Erythroblast (primary cell): ENCODE measurements at places on chromosomes 13 and 19.

DNA sequence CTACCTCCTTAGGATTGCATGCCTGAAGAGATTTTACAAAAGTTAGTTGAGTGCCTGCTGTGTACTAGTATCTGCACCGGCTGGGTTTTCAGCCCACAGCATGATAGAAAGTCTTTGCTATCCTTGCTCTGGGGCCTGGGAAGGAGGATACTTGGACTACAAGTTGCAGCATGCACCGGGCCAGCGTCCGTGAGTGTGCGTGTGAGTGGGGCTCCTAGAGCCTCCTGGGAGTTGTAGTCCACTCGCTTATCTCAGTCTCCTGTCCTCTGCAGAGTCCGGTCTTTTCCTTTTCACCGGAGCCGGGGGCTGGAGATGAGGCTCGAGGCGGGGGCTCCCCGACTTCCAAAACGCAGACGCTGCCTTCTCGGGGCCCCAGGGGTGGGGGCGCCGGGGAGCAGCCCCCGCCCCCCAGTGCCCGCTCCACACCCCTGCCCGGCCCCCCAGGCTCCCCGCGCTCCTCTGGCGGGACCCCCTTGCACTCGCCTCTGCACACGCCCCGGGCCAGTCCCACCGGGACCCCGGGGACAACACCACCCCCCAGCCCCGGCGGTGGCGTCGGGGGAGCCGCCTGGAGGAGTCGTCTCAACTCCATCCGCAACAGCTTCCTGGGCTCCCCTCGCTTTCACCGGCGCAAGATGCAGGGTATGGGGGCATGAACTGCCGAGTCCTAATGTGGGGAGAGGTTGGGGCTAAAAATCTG, 20.6 kb downstream of the BRSK1 start:
- DNase-seq, result peak; percentile 80

DNA sequence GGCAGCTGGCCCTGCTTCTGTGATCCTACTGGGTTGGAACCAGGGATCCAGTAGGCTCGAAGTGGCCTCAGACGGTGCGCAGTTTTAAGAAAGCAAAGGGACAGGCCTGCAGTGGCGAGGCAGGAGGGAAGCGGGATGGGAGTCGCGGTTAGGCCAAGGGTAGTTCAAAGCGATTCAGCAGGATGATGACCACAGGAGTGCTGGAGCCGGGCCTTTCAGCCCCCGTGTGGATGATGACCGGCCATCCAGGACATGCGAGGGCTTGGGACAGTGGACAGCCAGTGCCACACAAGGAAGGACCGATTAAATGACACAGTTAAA, 854 bp downstream of the RNASEH2B start:
- DNase-seq, result peak; percentile 86

DNA sequence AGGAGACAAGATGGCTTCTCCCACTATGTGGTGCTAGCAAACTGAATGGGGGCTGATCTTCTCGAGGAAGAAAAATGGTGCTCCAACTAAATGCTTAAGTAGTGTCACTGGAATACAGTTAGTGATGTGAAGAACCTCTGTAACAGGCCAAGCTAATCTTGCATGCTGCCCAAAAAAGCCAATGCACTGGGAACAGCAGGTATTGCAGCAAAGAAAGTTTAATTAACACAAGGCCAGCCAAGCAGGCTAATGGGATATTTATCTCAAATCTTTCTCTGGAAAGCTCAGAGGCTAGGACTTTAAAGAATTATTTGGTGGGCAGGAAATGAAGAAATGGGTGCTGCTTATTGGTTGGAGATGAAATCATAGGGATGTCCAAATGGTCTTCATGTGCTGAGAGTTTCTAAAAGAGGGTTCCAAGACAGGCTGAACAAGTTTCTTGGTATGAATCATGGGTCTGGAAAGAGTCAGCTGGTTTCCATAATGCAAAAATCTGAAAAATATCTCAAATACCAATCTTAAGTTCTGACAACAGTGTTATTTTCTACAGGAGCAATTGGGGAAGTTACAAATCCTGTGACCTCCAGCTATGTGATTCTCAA, 1550.5 kb downstream of the SLITRK5 start:
- no peak for DNase-seq

- peak; percentile 13 for DNase-seq
These were observed 87.6 kb downstream of the ARHGEF7 start for GRCh38 chr13:111202745-111203144.

GRCh38 chr19:32977280-32977679, 5.2 kb downstream of the FAAP24 start:
- no peak for DNase-seq

GRCh38 chr13:96792736-96793403, 201.4 kb downstream of the OXGR1 start:
- no peak for DNase-seq

DNA sequence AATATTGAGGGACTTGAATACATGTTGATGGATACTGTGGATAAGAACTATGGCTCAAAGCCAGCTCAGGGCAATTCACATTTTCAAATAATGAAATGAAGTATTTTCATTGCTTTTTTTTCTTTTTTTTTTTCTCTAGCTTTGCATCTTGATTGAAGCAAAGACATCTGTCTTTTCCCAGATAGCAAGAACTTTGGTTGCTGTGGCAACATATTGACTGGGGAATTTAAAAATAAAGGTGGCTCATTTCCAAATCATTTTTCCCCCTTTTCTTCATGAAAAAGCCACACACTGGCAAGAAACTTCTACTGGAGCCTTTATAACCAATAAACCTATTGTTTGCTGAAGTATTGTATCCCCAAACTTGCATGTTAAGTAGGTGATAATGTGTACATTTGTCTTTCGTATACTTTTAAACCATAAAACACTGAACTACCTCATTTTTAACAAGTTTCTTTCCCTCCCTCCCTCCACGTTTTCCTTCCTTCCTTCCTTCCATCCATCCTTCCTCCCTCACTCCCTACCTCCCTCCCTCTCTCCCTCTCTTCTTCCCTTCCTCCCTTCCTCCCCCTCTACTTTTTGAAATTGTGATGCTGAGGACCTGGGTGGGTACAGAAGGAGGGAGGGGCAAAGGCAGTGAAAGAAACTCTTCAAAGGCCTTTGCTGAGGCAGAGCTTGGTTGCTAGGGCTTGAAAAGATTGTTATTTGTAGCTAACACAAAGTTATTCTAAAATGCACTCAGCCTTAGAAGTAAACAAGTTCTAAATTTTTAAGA, 343.5 kb upstream of the SPRY2 start:
- no peak for DNase-seq

DNA sequence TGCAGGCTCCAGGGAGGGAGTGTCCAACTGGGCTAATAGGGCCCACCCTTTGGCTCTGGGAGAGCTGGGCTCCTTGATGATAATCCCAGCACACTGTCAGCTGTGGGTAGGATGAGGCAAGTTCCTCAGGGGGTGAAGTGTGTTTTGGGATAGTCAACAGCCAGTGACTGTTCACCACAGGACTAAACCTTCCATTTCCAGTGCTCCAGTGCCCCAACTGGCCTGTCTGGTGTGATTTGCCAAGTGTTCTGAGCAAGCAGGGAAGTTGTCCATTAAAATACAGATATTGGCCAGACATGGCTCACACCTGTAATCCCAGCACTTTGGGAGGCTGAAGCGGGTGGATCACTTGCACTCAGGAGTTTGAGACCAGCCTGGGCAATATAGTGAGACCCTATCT, 150.9 kb downstream of the TM9SF2 start:
- DNase-seq, result no peak
